ENCODE measurements at places on chromosomes 5 and 9. TPM values are rescaled to one million over a fixed set of nuclear protein-coding genes. Genes with fewer than 3 reads are reported as not detected.

CTSL gene
- 45.2 TPM for total RNA-seq

SLC23A1 gene
- total RNA-seq: not detected

YTHDC2 gene
- total RNA-seq: 21.7 TPM

F2RL2 gene
- 0.13 TPM for total RNA-seq

LAMC3 gene
- total RNA-seq: 16.4 TPM

FOXD4L4 gene
- 0.10 TPM for total RNA-seq

ARID3C gene
- total RNA-seq: 0.33 TPM

CCL19 gene
- not detected for total RNA-seq

CCDC171 gene
- total RNA-seq: 1.5 TPM

PCDHB10 gene
- 0.72 TPM for total RNA-seq

DMXL1 gene
- 29.2 TPM for total RNA-seq

PFN3 gene
- total RNA-seq: not detected

RNF183 gene
- not detected for total RNA-seq

PCDHA12 gene
- total RNA-seq: 10.0 TPM

- DNase-seq: peak; percentile 76
- no peaks in the 10 kb centered on the region for H3K36me3 ChIP-seq
- H3K4me3 ChIP-seq: no peak overlapping the region
- H3K27me3 ChIP-seq: no peaks in the 10 kb centered on the region
- H3K27ac ChIP-seq: peak overlapping the region; percentile 67
Observed at GRCh38 chr5:53037141-53037859, 48.1 kb downstream of the ITGA2 start.

GRCh38 chr5:168055961-168056360, 235.5 kb upstream of the WWC1 start:
- no peaks in the 10 kb centered on the region for H3K36me3 ChIP-seq
- no peak overlapping the region for H3K27ac ChIP-seq
- no peak overlapping the region for H3K4me3 ChIP-seq
- no peaks in the 10 kb centered on the region for H3K27me3 ChIP-seq
- no peak for DNase-seq

- no peaks in the 10 kb centered on the region for H3K36me3 ChIP-seq
- H3K4me1 ChIP-seq: no peaks in the 10 kb centered on the region
- peak; percentile 56 for DNase-seq
- H3K4me3 ChIP-seq: no peak overlapping the region
- peaks cover 27% of the 10 kb centered on the region for H3K27me3 ChIP-seq
- no peak overlapping the region for H3K27ac ChIP-seq
Observed at GRCh38 chr5:31809050-31809870, 170.3 kb downstream of the PDZD2 start.

- H3K4me1 ChIP-seq: no peaks in the 10 kb centered on the region
- no peaks in the 10 kb centered on the region for H3K27me3 ChIP-seq
- no peaks in the 10 kb centered on the region for H3K36me3 ChIP-seq
- no peak overlapping the region for H3K4me3 ChIP-seq
Observed at GRCh38 chr5:33037076-33037475, 326.0 kb downstream of the NPR3 start.

DNA sequence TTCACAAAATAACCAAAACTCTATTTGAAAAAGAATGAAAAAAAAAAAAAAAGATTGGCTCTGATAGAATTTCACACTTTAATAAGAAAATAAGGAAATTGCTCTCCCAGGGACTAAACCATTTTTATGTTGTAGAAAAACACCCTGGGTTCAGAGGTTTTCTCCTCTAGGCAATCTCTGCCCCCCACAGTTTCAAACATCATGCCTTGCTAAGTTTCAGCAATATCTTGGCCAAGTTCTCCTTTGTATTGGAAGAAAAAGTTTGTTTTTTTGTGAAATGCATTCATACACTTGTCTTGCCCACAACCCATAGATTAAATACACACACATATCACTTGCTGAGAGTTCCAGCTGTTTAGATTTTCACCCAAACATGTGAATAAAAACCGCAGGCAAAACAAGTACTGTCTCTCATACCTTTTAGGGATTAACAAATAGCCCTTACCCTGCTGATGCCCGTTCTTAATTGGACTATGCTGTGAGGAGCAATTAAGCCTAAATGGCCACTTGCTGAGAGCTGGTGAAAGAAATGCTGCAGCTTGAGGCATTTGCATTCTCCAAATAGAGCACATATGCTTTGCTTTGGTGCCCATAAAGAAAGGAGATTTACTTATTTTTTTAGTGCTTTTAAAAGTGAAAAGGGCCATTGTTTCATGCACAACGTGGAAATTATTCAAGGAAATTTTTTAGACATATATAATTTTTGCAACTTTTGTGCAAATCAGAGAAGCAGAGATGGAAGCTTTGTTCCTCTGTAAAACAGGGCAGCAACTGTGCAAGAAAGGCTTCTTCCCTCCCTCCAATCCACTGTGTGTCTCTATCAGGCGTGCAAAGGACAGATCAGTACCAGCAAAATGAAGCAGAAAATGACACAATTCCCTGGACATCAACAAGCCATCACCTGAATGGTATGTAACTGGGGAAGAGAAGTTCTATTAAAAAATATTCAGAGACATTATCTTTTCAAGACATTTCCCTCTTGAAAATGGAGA, 262.4 kb upstream of the KIF2A start:
- H3K36me3 ChIP-seq: no peaks in the 10 kb centered on the region
- H3K27ac ChIP-seq: no peak overlapping the region
- no peaks in the 10 kb centered on the region for H3K4me1 ChIP-seq
- no peaks in the 10 kb centered on the region for H3K27me3 ChIP-seq

DNA sequence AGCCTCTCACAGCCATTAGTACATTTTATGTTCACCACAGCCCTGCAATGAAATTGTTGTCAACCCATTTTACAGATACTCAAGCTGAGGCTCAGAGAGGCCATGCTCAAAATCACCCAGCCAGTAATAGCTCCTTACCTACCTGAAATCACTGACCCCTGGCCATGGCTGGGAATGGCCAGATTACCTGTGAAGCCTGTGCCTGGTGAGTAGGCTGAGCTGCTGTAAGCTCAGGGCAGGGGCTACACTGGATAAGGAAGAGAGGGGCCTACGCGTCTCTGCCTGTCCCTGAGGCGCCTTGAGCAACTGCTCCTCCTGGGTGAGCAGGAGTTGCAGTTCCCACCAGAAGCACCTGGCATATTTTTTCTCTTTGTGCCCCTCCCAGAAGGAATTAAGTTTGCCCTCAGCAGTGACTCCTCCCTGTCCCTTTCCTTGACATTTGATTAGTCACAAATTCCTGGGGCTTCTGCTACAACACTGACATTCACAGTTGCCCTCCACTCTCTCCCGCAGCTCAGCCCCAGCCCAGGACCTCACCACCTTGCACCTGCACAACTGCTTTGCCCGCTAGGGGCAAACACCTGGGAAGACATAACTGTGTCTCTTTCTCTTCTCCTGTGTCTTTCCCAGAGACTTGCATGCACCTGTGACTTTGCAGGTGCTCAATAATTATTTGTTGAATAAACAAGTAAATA, 5.7 kb downstream of the CLTB start:
- no peak overlapping the region for H3K4me3 ChIP-seq
- peaks cover 9% of the 10 kb centered on the region for H3K4me1 ChIP-seq
- no peaks in the 10 kb centered on the region for H3K27me3 ChIP-seq
- no peaks in the 10 kb centered on the region for H3K36me3 ChIP-seq
- no peak overlapping the region for H3K27ac ChIP-seq

DNA sequence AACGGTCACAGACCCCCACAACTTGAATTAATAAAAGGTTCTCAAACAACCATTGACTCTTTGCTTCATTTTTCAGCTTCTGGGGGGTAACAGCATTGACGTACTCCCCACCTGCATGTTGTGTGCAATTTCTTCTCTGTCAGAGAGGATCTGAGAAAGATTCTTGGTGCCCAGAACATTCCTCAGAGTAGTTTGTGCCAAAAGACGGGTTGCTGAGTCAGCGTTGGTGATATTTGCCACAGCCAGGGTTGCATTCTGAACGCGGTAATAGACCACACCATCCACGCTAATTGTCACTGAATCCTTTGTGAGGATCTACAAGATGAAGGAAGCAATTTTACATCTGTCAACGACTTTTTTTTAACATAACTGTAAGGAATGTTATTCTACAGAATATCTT, 21.0 kb downstream of the STOM start:
- no peak overlapping the region for H3K27ac ChIP-seq
- no peaks in the 10 kb centered on the region for H3K27me3 ChIP-seq
- no peak overlapping the region for H3K4me3 ChIP-seq
- no peak for DNase-seq

- no peaks in the 10 kb centered on the region for H3K27me3 ChIP-seq
- no peaks in the 10 kb centered on the region for H3K36me3 ChIP-seq
- H3K4me3 ChIP-seq: no peak overlapping the region
- no peak overlapping the region for H3K27ac ChIP-seq
Observed at GRCh38 chr9:91276513-91276912, 85.2 kb downstream of the AUH start.

GRCh38 chr9:107172160-107172978, 110.7 kb upstream of the RAD23B start:
- no peaks in the 10 kb centered on the region for H3K36me3 ChIP-seq
- peak; percentile 60 for DNase-seq
- no peaks in the 10 kb centered on the region for H3K27me3 ChIP-seq
- no peak overlapping the region for H3K27ac ChIP-seq
- H3K4me3 ChIP-seq: no peak overlapping the region

DNA sequence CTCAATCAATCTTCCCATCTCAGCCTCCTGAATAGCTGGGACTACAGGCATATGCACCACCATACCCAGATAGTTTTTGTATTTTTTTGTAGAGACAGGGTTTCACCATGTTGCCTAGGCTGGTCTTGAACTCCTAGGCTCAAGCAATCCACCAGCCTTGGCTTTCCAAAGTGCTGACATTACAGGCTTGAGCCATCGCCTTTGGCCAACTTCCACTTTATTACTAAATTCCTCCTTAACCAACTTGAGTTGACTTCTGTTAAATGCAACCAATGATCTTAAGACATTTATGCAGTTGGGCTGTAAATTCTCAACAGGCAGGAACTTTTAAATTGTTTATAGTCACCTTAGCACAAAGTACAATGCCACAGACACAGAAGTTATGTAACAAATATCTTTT, 2.8 kb downstream of the LARS1 start:
- H3K36me3 ChIP-seq: peaks cover 6% of the 10 kb centered on the region
- no peaks in the 10 kb centered on the region for H3K4me1 ChIP-seq
- no peak overlapping the region for H3K27ac ChIP-seq
- no peak overlapping the region for H3K4me3 ChIP-seq
- no peak for DNase-seq
- no peaks in the 10 kb centered on the region for H3K27me3 ChIP-seq

GRCh38 chr5:147410496-147411358, 99.1 kb downstream of the DPYSL3 start:
- DNase-seq: no peak
- no peaks in the 10 kb centered on the region for H3K36me3 ChIP-seq
- H3K4me1 ChIP-seq: no peaks in the 10 kb centered on the region
- no peak overlapping the region for H3K27ac ChIP-seq

DNA sequence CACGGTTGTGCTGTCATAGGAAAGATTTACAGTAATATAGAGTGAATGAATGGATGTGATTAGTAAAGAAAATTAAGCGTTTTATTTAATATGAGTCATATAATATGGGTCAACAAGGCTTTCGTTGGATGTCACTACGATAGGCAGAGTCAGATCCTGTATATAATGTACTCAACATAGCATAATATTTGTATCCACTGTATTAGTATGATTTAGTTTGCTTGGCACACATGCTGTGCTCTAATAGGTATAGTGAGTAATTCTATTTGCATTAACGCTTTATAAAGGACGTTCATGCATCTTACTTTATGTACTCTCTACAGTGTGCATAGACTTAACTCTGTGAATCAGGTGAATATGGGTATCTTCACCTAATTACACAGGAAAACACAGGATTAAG, 35.9 kb upstream of the AGGF1 start:
- DNase-seq: no peak
- H3K27me3 ChIP-seq: peaks cover 5% of the 10 kb centered on the region
- no peaks in the 10 kb centered on the region for H3K4me1 ChIP-seq
- H3K36me3 ChIP-seq: no peaks in the 10 kb centered on the region

DNA sequence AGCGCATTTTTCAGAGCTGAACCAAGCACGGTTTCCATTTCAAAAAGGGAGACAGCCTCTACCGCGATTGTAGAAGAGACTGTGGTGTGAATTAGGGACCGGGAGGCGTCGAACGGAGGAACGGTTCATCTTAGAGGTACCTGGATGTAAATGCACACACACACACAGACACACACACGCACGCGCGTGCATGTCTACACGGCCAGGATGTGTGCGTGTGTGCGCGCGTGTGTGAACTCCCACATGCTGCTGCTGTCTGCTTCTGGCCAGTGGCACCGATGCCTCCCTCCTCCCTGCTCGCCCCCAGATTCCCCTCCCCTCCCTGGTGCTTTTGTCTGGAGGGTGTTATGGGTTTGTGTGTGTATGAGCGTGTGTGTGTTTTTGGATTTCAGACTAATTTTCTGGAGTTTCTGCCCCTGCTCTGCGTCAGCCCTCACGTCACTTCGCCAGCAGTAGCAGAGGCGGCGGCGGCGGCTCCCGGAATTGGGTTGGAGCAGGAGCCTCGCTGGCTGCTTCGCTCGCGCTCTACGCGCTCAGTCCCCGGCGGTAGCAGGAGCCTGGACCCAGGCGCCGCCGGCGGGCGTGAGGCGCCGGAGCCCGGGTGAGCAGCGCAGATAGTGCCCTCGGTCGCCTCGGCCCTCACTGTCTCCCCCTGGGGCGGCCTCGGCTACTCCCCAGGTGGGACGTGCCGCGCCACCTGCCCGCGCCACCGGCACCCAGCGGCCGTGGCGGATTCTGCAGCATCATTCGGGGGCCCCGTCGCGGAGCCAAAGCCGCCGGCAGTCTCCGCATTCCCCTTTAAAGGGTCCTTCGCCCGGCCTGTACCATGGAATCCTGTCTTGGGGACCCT, at the start of gene NTRK2:
Gene NTRK2, plus strand, starts transcription at position 442 of the 850 bp plus-strand sequence. CDS start 1,020 bp downstream, outside the sequence.
- H3K4me3 ChIP-seq: peak within 1 kb of the TSS; percentile 57
- no peaks in the 10 kb centered on the region for H3K36me3 ChIP-seq
- no peaks in the 10 kb centered on the region for H3K4me1 ChIP-seq
- H3K27me3 ChIP-seq: no peaks in the 10 kb centered on the region
- H3K27ac ChIP-seq: no peak within 1 kb of the TSS
- no peak for DNase-seq

DNA sequence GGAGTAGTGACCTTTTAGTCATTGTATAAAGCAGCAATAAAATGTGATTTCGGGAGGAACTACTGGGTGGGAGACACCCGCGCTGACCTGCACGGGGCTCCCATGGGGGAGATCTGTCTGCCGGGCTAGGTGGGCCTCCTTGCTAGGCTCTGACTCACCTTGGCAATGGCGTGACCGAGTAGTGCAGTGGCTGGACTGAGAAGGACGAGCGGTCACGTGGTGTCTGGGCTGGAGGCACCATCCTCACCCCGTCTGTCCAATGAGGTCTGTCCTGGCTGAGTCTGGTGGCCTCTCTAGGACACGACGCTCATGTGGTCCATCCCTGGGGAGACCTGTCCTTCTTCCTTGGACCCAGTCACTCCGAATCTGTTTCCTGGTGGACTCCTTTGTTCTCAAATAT, 151.7 kb downstream of the RXRA start:
- no peaks in the 10 kb centered on the region for H3K27me3 ChIP-seq
- no peak for DNase-seq
- H3K4me1 ChIP-seq: no peaks in the 10 kb centered on the region
- H3K36me3 ChIP-seq: no peaks in the 10 kb centered on the region

DNA sequence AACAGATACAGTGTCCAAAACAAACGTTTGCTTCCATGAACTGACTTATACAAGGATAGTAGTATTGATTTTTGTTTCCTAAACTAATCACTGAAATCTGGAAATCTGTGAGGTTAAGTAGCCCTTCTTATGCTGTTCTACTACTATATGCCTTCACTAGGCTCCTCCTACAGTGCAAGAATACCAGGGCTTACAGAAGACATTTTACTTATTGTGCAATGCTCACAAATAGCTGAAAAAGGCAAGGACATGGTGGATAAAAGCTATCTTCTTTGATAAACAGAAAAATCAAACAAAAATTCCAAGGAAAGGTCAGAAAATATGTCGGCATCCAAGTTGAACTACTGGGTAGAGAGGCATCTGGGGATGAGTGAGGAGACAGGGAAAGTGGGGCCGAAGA, 61.9 kb downstream of the OXCT1 start:
- H3K27ac ChIP-seq: no peak overlapping the region
- H3K4me1 ChIP-seq: no peaks in the 10 kb centered on the region
- no peaks in the 10 kb centered on the region for H3K27me3 ChIP-seq
- no peak overlapping the region for H3K4me3 ChIP-seq
- DNase-seq: no peak

Data from Panc1 (cell line).